Muscle of leg (tissue), 16 donors: ENCODE measurements at places on chromosomes 16 and 17. TPM values are rescaled to one million over a fixed set of nuclear protein-coding genes. Genes with fewer than 3 reads are reported as not detected.

GRCh38 chr16:67158637-67159600, 790 bp downstream of the TRADD start:
- H3K27ac ChIP-seq, result no peak overlapping the region
- H3K4me3 ChIP-seq, result peak overlapping the region; percentile 73
- peaks cover 56% of the 10 kb centered on the region for H3K4me1 ChIP-seq
- DNase-seq, result peak; percentile 49
- peaks cover 98% of the 10 kb centered on the region for H3K27me3 ChIP-seq

GRCh38 chr16:53561101-53561888, 58.3 kb upstream of the AKTIP start:
- H3K36me3 ChIP-seq, result no peaks in the 10 kb centered on the region
- H3K4me1 ChIP-seq, result peaks cover 5% of the 10 kb centered on the region
- H3K27me3 ChIP-seq, result no peaks in the 10 kb centered on the region
- no peak for DNase-seq

DNA sequence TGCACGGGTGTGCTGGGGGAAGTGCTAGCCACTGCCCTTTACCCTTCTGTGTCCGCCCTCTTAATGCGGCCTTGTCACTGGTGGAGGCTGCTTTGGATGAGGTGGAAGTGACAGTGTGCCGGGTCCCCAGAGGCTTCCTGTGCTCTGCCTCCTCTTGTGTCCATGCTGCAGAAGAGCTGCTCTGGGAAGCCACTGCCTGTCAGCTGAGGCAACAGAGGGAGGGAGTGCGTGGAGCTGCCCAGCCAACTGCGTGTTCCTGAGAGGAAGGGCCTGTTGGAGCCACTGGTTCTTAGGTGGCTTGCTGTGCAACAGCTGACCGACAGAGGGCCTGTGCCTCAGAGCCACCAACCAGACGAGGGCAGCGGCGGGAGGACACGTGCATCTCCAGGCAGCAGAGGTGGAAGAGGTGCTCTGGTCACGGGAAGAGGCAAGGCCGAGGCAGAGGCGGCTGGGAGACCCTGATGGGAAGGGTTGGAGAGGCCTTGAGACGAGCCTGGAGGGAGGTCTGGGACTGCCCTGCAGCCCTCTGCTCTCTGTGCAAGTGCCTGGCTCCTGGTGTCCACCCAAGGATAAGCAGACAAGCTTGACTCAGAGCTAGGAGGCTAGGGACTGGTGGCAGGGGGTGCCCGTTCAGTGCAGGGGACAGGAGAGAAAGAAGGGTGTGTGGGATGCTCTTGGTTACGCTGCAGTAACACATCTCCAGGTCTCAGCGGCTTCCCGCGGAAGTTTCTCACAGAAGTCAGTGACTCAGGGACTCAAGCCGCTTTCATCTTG, 25.4 kb downstream of the B9D1 start:
- no peak overlapping the region for H3K4me3 ChIP-seq
- H3K4me1 ChIP-seq, result peaks cover 25% of the 10 kb centered on the region
- DNase-seq, result no peak
- H3K36me3 ChIP-seq, result peaks cover 36% of the 10 kb centered on the region
- H3K27me3 ChIP-seq, result no peaks in the 10 kb centered on the region

DNA sequence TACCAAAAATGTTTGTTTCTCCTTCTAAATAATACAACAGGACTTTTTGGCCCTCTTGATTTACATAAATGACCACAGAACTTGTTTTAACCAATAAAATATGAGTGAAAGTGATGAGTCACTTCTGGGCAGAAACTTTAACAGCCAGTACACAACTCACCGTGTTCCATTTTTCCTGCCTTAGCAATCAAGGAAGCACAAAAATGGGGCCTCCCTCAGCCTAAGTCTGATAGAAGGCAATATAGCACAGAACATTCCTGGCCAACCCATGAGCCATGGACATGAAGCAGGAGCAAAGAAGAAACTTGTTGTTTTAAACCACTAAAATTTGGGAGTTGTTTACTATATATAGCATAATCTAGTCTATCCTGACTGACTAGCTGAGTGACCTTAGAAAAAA, 61.1 kb upstream of the MTMR4 start:
- H3K27ac ChIP-seq, result no peak overlapping the region
- DNase-seq, result no peak
- H3K27me3 ChIP-seq, result no peaks in the 10 kb centered on the region
- no peaks in the 10 kb centered on the region for H3K36me3 ChIP-seq

- no peak overlapping the region for H3K4me3 ChIP-seq
- peaks cover 79% of the 10 kb centered on the region for H3K27me3 ChIP-seq
- peak; percentile 63 for DNase-seq
- no peak overlapping the region for H3K27ac ChIP-seq
- no peaks in the 10 kb centered on the region for H3K36me3 ChIP-seq
- H3K4me1 ChIP-seq, result peaks cover 10% of the 10 kb centered on the region
These were observed 1.1 kb downstream of the EPOP start for GRCh38 chr17:38673707-38674013.

DNA sequence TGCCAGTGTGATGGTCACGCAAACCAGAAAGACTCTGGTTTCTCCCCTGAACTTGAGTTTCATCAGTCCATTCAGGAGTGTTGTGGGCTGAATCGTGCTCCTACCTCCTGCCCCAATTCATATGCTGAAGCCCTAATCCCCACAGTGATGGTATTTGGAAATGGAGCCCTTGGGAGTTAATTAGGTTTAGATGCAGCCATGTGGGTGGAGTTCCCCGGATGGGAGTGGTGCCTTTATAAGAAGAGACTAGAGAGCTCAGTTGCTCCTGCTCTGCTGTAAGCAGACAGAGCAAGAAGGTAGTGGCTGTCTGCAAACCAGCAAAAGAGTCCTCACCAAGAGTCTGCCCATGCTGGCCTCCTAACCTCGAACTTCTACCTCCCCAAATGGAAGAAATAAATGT, 160.3 kb upstream of the DYNLRB2 start:
- no peaks in the 10 kb centered on the region for H3K36me3 ChIP-seq
- no peak for DNase-seq
- H3K27me3 ChIP-seq, result no peaks in the 10 kb centered on the region
- no peak overlapping the region for H3K4me3 ChIP-seq

DNA sequence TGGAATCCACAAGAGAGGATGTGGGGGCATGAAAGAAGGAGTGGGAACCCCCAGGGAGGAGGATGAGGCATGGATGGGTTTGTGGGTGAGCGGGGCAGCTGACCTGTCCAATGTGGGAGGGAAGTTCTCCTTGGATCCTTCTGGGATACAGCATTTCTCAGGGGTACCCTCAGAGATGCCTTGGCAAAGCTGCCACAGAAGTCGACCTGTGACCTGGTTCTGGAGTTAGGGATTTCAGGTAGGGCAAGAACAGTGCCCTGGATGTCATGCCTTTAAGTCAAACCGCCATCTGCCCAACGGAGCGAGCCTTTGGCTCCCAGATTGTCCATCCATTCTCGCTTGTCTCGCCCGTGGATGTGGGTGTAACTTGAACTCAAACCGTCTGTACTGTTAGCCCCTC, 30.0 kb downstream of the WSCD1 start:
- no peak overlapping the region for H3K4me3 ChIP-seq
- no peaks in the 10 kb centered on the region for H3K27me3 ChIP-seq
- no peak overlapping the region for H3K27ac ChIP-seq
- H3K36me3 ChIP-seq, result peaks cover 54% of the 10 kb centered on the region
- DNase-seq, result no peak
- H3K4me1 ChIP-seq, result peaks cover 43% of the 10 kb centered on the region

- H3K4me3 ChIP-seq, result peak overlapping the region; percentile 83
- no peaks in the 10 kb centered on the region for H3K27me3 ChIP-seq
- peaks cover 20% of the 10 kb centered on the region for H3K4me1 ChIP-seq
- H3K36me3 ChIP-seq, result peaks cover 20% of the 10 kb centered on the region
- peak; percentile 88 for DNase-seq
These were observed 16.6 kb upstream of the ERN1 start for GRCh38 chr17:64146418-64147109.

HBQ1 gene
- 2.5 TPM for total RNA-seq

UTS2R gene
- total RNA-seq, result 2.2 TPM

ARHGAP23 gene
- 17.1 TPM for total RNA-seq

PPP1R1B gene
- 1.7 TPM for total RNA-seq
